ENCODE measurements at places on chromosomes 1 and 21.

DNA sequence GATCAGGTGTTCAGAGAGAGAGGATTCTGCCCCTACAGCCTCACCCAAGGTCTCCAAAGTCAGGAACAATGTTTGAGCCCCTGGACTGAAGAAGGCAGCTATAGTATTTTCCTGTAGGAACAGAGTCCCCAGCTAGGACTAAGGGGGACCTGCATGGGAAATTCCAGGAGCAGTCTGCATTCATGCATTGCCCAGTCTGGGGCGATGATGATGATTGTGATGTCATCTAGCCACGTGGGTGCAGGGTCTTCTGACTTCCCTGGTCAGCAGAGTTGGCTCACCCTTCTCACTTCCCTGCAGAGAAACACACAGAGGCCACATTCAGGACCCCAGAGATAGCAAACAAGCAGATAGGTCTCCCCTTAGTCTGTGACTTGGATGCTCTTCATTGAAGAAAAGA, 56.5 kb upstream of the ARTN start:
- no peak for DNase-seq

GRCh38 chr1:3625151-3625907, 514 bp downstream of the TPRG1L start:
- DNase-seq = peak; percentile 65

DNA sequence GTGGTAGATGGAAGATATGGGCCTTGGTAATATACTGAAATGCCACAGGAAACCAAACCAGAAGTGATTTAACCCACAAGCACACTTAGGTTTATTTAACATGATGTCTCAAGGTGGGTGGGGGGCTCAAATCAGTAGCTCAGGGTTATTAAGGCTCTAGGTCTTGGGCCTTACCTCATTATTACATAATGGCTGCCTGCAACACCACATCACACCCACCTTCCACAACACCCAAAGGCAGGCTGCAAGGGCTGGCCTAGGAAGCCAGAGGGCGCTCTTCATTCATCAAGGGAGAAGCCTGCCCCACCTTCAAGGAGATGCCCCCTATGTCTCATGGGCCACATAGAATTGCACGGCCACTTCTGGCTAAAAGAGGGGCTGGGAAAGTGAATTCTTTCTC, 6.0 kb downstream of the TFF1 start:
- peak; percentile 19 for DNase-seq

DNA sequence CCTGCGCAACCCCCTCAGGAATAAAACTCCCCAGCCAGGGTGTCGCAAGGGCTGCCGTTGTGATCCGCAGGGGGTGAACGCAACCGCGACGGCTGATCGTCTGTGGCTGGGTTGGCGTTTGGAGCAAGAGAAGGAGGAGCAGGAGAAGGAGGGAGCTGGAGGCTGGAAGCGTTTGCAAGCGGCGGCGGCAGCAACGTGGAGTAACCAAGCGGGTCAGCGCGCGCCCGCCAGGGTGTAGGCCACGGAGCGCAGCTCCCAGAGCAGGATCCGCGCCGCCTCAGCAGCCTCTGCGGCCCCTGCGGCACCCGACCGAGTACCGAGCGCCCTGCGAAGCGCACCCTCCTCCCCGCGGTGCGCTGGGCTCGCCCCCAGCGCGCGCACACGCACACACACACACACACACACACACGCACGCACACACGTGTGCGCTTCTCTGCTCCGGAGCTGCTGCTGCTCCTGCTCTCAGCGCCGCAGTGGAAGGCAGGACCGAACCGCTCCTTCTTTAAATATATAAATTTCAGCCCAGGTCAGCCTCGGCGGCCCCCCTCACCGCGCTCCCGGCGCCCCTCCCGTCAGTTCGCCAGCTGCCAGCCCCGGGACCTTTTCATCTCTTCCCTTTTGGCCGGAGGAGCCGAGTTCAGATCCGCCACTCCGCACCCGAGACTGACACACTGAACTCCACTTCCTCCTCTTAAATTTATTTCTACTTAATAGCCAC, 696 bp downstream of the TGFB2 start:
- peak; percentile 50 for DNase-seq

- DNase-seq = peak; percentile 95
Observed at GRCh38 chr1:206634365-206635079, 814 bp upstream of the DYRK3 start.

- DNase-seq = peak; percentile 73
Observed at GRCh38 chr1:164735315-164736052, 176.5 kb downstream of the PBX1 start.

- no peak for DNase-seq
Observed at GRCh38 chr1:9592510-9593075, 3.9 kb downstream of the TMEM201 start.

DNA sequence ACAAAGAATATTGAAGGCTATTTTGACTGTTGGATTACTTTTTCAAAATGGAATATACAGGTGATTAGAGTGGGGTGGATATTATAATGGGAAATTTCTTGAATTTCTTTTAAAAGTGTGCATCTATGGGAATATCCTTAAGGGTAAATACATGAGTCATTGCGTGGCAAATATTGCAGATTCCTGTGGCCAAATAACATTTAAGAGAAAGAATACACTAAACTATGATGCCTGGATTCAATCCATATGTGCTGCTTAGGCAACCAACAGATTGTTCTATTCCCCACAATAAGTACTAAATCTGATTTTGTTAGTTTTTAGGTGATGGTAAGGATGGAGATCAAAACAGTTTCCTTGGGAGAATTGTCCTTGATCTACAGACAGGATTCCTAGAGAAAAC, 119.5 kb downstream of the HMCN1 start:
- no peak for DNase-seq

GRCh38 chr1:171654942-171655745, 2.7 kb upstream of the MYOC start:
- peak; percentile 91 for DNase-seq

GRCh38 chr1:63987628-63988024, 213.8 kb downstream of the ROR1 start:
- DNase-seq = no peak

DNA sequence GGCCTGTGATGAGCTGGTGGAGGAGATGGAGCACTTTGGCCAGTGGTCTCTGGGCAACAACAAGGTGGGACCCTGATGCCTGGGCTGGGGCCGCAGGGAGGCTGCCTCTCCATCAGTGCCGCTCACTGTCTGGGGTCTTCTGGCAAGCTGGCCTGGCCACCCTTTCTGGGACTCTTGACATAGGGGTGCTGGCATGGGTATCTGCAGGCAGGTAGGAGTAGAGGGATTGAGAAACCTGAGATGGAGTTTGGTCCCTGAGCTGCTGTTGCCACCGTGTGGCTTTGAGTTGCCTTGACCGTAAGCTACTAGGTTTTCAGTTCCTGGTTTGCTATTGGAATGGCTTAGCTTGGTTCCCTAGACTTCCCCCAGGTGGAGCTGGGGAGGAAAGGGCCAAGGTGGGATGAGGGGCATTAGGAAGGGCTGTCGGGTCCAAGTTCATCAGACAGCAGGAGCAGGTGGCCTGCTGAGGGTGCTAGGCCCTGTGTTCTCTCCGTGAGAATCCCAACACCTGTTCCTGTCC, 13.2 kb upstream of the MFN2 start:
- peak; percentile 40 for DNase-seq

GRCh38 chr21:41815652-41816582, 49.1 kb upstream of the RIPK4 start:
- DNase-seq = no peak

- peak; percentile 61 for DNase-seq
Observed at GRCh38 chr1:2786329-2787162, 14.9 kb downstream of the TTC34 start.

- DNase-seq = no peak
Observed at GRCh38 chr1:160028426-160028825, 3.4 kb downstream of the PIGM start.

- DNase-seq = no peak
Observed at GRCh38 chr1:220516722-220517042, 11.3 kb upstream of the MARK1 start.

GRCh38 chr21:15192243-15192642, 127.4 kb upstream of the NRIP1 start:
- DNase-seq = no peak

GRCh38 chr1:225425201-225425786, 2.5 kb downstream of the LBR start:
- DNase-seq = peak; percentile 34
